ENCODE measurements at places on chromosomes 12 and 14. TPM values are rescaled to one million over a fixed set of nuclear protein-coding genes. Genes with fewer than 3 reads are reported as not detected.

Gene PLEKHD1
- total RNA-seq = 0.55 TPM

- no peak overlapping the region for H3K27ac ChIP-seq
- H3K4me3 ChIP-seq = no peak overlapping the region
- DNase-seq = no peak
- H3K27me3 ChIP-seq = no peaks in the 10 kb centered on the region
- peaks cover 34% of the 10 kb centered on the region for H3K4me1 ChIP-seq
- no peaks in the 10 kb centered on the region for H3K36me3 ChIP-seq
Measured at GRCh38 chr14:63432228-63432627, 110.9 kb downstream of the PPP2R5E start.

DNA sequence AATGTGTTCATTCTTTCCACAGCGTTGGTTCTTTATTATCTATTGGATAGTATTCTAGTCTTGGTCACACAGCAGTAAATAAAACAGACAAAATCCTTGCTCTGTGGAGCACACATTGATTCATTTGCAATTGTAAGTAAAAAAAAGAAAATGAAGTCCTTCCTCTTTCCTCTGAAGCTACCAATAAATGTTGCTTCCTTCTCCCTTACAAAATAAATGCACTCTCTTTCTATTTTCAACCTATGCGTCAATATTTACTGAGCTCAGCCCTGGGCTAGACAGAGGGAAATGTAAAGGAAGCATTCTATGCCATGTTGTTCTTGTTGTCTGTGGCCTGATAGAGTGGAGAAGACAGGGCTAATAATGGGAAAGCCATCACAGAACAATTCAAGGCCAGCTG, 2.9 kb downstream of the ABHD12B start:
- no peak overlapping the region for H3K27ac ChIP-seq
- no peak overlapping the region for H3K4me3 ChIP-seq
- peaks cover 6% of the 10 kb centered on the region for H3K27me3 ChIP-seq
- no peak for DNase-seq

DNA sequence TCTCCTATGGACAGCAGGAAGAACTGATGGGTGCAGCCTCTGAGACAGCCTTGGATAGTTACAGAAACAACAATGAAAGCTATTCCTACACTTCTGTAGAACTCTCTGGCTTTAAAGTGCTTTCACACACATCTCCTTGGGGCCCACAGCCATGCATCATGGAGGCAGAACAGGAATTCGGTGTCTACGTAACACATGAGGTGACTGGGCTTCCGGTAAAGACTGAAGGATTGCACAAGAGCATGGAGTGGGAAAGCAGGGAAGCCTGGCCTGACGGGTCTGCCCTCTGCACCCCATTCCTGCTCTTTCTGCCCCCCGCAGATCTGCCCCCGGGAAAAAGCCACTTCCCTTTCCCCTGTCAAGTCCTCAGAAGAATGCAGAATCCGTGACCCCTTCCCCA, 82.6 kb downstream of the VWF start:
- no peak overlapping the region for H3K27ac ChIP-seq
- H3K27me3 ChIP-seq = peaks cover 4% of the 10 kb centered on the region
- H3K4me1 ChIP-seq = no peaks in the 10 kb centered on the region
- no peaks in the 10 kb centered on the region for H3K36me3 ChIP-seq
- no peak overlapping the region for H3K4me3 ChIP-seq
- DNase-seq = no peak

Gene SMIM41
- total RNA-seq = not detected

GRCh38 chr14:93059260-93059659, 56.5 kb downstream of the ITPK1 start:
- no peak overlapping the region for H3K27ac ChIP-seq
- no peak overlapping the region for H3K4me3 ChIP-seq
- no peaks in the 10 kb centered on the region for H3K36me3 ChIP-seq
- H3K4me1 ChIP-seq = peaks cover 68% of the 10 kb centered on the region
- DNase-seq = no peak
- H3K27me3 ChIP-seq = no peaks in the 10 kb centered on the region

Gene GPRC5D
- total RNA-seq = not detected

Gene ADAM20
- total RNA-seq = not detected
